ENCODE measurements at places on chromosomes 5 and 9.
A peak's percentile ranks its signal among the peaks of the same experiment; 100 is the strongest.

- no peak for DNase-seq
These were observed 11.9 kb downstream of the SLC25A51 start for GRCh38 chr9:37892063-37892462.

GRCh38 chr5:13553896-13554295 lies 390.6 kb downstream of the DNAH5 start:
- DNase-seq = no peak

DNA sequence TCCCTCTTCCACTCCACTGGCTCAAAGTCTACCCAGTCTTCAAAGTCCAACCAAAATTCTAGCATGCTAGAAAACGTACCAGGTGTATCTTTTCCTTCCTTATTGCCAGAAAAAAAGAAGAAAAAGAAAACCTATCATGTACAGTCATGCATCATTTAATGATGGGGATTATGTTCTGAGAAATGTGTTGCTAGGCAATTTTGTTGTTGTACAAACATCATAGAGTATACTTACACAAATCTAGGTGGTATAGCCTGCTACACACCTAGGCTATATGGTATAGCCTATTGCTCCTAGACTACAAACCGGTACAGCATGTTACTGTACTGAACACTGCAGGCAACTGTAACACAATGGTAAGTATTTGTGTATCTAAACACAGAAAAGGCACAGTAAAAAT lies 104.8 kb downstream of the SREK1 start:
- DNase-seq = no peak

- DNase-seq = peak; percentile 81
These were observed at the start of gene ZBTB26 for GRCh38 chr9:122931226-122932121. Gene ZBTB26 (minus strand): TSS chr9:122931512. CDS start chr9:122919934, 11,578 bp downstream.

DNA sequence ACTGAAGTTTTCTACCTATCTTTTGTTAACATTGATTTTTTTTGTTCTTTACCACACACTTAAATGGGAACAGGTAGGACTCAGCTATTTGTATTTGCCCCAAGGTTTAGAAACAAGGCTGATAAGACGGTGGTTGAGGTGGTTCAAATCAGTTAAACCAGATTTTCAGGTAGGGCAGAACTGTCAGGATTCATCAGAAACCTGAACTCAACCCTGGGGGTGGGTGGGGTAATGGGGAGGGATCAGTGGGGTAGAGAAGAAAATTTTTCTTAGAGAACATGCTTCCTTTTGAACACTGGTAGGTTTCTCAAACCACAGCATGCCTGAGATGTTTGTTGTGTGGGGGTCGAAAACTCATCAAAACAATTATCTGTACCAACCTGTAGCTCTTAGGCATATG lies 113.0 kb downstream of the BASP1 start:
- no peak for DNase-seq

GRCh38 chr5:108003178-108003577 lies 332.4 kb upstream of the EFNA5 start:
- no peak for DNase-seq

GRCh38 chr5:76402251-76402885 lies 717 bp upstream of the IQGAP2 start:
- DNase-seq = peak; percentile 54

- DNase-seq = no peak
These were observed 100.4 kb downstream of the PDE4D start for GRCh38 chr5:59792983-59793585.

DNA sequence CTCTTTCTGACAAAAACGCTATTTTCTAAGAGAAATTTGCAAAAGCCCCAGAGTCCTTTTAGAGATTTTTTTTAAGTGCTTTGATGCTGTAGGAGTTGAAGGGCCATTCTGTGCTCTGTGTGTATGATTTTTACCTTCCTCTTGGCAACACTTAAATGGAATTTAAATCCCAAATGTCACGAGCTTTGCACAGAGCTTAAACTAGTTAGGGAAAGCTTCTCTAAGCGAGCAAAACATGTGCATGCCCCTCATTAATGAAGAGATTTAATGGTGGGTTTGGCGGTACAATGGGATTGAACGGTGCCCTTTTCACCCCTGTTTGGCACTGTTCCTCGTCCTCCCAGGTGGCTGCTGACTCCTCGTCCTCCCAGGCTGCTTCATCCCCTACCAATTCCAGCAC lies 220.7 kb downstream of the DRD1 start:
- no peak for DNase-seq

DNA sequence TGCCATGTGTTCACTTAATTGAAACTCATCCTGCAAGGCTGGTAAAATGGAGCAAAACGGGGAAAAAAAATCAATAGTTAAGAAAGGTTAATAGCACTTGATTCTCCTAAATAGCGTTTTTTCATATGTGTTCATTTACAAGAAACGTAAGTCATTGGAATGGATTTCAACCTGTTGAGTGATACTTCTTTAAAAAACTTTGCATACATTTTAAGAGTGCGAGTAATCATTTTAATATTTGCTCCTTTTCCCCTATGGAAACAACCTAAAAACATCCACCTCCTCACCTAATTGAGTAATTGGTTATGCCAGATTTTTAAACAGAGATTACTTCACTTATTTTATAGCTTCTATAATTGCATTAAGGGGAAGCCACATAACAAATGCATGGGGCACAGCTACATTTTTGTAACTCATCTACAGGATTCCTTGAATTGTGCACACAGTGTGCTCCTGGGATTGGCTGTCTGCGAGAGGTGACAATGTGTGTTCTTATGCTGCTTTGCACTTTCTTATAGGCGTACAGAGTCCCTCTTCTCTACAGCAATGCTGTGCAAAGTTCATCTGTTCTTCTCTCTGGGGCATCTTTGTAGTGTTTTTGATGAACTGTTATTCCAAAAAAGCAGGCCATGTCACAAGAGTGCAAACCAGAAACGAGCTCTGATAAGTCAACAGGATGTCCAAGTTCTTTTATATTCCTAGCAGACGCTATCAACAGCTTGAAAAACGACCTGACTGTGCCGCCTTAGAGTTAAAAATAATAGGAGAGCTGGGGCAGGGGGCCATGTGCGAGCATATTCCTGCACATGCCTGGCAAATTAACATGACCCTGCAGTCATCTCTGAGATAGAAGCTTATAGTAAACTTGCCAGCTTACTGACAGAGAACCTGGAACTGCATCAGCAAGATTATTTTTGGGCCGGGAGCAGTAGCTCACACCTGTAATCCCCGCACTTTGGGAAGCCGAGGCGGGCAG lies 117.9 kb downstream of the GOLPH3 start:
- no peak for DNase-seq

DNA sequence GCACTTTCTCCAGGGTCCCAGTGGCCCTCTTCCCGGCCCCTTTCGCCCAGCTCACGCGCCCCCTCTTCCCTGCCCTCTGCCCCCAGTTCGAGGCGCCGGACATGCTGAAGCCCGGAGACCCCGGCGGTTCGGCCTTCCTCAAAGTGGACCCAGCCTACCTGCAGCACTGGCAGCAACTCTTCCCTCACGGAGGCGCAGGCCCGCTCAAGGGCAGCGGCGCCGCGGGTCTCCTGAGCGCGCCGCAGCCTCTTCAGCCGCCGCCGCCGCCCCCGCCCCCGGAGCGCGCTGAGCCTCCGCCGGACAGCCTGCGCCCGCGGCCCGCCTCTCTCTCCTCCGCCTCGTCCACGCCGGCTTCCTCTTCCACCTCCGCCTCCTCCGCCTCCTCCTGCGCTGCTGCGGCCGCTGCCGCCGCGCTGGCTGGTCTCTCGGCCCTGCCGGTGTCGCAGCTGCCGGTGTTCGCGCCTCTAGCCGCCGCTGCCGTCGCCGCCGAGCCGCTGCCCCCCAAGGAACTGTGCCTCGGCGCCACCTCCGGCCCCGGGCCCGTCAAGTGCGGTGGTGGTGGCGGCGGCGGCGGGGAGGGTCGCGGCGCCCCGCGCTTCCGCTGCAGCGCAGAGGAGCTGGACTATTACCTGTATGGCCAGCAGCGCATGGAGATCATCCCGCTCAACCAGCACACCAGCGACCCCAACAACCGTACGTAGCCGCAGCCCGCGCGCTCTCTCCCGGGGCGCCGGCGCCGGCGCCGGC lies 1.0 kb downstream of the PRDM6 start:
- DNase-seq = no peak

GRCh38 chr5:158727771-158728311 lies 371.9 kb downstream of the EBF1 start:
- no peak for DNase-seq

Data from central memory CD8-positive, alpha-beta T cell (primary cell).